Heart left ventricle (tissue), 16 donors: ENCODE measurements at places on chromosomes 3 and 15. TPM values are rescaled to one million over a fixed set of nuclear protein-coding genes. Genes with fewer than 3 reads are reported as not detected.

DNA sequence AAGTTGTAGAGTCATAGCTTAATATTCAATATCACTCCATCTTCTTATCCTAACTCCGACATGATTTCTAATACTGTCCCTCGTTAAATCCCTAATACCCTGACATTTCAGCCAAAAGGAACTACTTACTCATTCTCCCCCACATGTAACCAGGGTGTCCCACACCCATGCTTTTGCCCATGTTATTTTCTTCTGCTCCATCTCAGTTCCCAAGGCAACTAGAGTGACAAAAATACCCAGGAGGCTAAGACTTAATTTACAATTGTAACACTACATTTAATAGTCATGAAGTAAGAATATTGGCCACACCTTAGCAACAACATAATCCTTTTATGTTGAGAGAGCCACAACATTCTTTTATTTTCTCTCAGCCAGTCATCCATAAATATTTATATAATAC, 248.5 kb upstream of the TGFBR2 start:
- DNase-seq, result no peak

- no peak for DNase-seq
These were observed 113.3 kb downstream of the RYR3 start for GRCh38 chr15:33424025-33424424.

GRCh38 chr3:23646184-23646920, 159.4 kb upstream of the UBE2E1 start:
- DNase-seq, result no peak

Gene LIPH
- 0.56 TPM for total RNA-seq

- DNase-seq, result no peak
These were observed 16.2 kb downstream of the CLRN1 start for GRCh38 chr3:150956376-150956775.

Gene GOLGA8Q
- total RNA-seq, result 0.81 TPM

- no peak for DNase-seq
These were observed 762.8 kb upstream of the NR2F2 start for GRCh38 chr15:95567686-95568085.

Gene LHFPL4
- not detected for total RNA-seq

DNA sequence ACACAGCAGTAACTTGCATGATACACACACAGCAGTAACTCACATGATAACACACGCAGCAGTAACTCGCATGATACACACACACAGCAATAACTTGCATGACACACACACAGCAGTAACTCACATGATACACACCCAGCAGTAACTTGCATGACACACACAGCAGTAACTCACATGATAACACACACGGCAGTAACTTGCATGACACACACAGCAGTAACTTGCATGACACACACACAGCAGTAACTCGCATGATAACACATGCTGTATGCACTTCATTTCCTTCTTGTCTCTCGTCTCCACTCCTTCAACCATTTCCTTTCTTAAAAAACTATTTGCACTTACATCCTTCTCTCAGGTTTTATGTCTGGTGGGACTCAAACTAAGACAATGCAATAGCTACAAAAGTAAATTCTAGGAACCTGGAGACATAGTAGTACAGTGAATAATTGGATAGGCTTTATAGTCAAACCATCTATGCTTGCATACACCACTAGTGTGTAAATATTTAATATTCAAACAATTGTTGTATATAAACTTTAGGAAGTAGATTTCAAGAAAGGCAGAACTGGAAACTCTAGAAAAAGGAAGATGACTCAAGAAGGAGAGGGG, 130.8 kb downstream of the UACA start:
- no peak for DNase-seq

Gene GHSR
- total RNA-seq, result not detected

DNA sequence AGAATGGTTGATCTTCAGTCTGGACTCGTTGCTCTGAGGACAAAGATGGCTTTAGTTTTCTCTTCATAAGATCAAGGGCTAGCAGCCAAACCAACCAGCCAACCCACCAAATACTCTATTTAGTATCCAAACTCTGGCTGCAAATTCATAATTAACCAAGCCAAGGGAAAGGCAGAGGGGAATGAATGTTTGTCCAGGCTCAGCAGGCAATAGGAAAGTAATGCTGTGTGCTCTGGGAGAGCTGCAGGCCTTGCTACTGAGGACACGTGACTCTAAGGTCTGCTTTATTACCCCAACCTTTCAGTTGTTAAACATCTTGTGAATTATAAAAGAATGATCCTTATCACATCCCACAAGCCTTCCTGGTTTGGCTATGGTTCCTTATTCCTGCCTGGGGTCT, 52.3 kb upstream of the GALNT15 start:
- no peak for DNase-seq

- DNase-seq, result no peak
These were observed 7.7 kb downstream of the CRABP1 start for GRCh38 chr15:78347586-78348543.
